ENCODE measurements at places on chromosomes 3 and 15.
A peak's percentile ranks its signal among the peaks of the same experiment; 100 is the strongest.

DNA sequence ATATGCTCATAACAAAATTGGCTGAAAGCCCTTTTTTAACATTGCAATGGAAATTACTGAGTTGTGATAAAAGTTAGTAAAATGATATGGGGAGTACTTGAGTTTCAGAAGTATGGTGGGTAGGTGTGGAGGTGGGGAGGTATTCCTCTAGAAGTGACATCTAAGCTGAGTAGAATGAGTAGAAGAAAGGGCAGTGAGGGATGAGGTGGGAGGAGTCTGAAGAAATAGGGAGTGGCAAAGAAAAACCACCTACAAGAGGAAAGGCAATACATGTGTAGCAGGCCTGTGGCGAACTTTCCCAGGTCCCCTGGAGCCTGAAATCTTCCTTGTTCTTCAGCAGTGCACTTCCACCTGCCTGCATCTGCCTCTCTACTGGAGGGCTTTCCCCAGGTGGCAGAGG is 52.8 kb upstream of the DIPK2A start:
- DNase-seq: no peak

GRCh38 chr3:66816090-66816761 is 181.9 kb upstream of the KBTBD8 start:
- no peak for DNase-seq

- DNase-seq: no peak
These were observed 85.1 kb downstream of the MTHFS start for GRCh38 chr15:79811406-79812405.

- peak; percentile 78 for DNase-seq
These were observed 1.4 kb downstream of the ACVR2B start for GRCh38 chr3:38454884-38455638.

- no peak for DNase-seq
These were observed 604.9 kb upstream of the CFAP20DC start for GRCh38 chr3:59654480-59655417.

GRCh38 chr3:131796111-131796510 is 238.7 kb downstream of the CPNE4 start:
- DNase-seq: no peak

DNA sequence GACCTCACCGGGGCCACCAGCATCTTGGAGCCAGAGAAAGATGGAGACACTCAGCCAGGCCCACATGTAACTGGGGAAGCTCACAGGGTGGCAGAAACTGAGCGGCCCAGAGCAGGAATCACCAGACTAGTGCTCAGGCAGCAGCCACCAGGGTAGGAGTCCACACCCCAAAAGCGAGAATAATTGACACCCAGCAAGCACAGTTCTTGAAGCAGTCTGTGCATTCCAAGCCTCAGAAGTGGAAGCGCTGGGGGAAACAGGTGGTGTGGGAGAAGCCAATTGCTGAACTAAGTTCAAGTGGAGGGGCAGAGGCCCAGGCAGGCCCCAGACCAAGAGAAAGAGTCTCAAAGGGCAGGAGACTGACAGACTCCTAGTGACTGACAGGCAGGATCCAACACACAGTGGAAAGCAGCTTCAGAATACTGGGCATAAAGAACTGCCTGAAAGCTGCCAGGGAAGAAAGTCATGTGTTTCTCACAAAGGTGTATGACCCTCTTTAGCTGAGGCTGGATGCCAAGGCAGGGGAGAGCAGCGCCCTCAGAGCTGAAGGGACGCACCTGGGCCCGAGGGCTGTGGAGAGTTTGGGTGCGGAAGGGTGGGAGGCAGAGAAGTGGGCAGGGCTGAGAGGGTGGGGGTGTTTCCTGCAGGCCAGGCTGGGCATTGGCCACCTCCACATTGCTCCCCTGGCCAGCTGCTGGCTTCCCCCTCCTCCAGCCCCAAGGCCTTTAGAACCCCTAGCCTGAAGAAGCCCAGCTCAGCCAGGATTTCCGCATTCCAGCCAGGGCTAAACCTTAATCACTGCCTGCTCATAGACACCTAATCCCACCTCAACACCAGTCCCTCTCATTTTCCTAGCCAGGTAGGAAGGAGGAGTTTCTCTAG is 7.7 kb downstream of the NT5DC2 start:
- DNase-seq: no peak

- no peak for DNase-seq
These were observed 21.0 kb upstream of the ATG7 start for GRCh38 chr3:11250902-11251806.

DNA sequence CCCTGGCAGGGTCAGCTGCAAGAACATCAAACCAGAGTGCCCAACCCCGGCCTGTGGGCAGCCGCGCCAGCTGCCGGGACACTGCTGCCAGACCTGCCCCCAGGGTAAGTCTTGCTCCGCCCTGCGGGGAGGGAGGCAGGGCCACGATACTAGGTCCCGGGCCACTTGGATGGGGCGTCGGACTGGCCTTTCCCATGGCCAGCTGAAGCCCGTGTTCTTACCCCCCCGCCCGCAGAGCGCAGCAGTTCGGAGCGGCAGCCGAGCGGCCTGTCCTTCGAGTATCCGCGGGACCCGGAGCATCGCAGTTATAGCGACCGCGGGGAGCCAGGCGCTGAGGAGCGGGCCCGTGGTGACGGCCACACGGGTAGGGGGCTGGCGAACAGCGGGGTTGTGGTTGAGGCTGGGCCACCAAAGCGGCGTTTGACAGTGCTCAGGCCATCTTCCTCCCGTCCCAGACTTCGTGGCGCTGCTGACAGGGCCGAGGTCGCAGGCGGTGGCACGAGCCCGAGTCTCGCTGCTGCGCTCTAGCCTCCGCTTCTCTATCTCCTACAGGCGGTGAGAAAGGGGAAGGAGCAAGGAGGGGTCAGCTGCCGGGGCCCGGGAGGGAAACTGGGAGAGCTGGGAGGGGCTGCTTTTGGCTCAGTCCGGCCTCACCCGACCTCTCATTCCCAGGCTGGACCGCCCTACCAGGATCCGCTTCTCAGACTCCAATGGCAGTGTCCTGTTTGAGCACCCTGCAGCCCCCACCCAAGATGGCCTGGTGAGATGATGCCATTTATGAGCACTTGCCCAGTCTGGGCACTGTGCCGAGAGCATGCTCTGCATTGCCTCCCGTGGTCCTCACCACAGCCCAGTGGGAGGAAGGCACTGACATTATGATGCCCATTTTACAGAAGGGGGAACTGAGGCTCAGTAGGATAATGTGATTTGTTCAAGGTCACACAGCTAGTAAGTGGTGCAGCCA is 1.7 kb downstream of the CHRD start:
- DNase-seq: no peak

DNA sequence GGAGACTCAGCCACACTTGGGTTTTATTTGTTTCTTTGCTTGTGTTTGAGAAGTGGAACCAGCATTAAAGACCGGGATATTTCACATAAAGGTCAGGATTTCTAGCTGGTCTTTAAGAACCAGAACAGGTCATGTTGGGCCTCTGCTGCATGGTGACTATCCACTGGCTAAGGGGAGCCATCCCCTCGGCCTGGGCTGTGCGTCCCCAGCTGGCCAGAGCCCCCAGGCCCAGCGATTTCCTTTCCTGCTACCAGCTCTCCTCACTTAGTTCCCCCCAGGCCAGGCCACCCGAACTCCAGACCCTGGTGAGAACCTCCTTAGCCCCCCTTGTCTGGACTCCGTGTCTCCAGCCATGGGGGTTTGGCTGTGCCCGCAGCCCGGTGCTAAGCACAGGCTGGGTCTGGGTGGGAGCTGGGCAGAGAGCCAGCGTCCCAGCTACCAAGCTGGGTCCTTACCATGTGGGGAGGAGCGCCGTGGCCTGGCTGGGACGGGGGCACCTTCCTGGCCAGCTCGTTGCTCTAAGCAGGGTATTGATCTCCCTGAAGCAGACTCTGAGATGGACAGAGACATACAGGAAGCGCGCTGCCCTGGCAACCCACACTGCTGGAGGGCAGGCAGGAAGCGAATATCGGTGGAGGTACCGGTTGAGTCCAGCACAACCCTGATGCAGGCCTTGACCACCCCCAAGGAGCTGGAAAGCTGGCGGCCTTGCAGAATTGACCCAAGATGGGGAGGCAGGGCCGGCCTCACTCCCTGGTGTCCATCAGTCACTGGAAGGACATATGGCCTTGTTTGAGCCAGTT is 49.4 kb downstream of the KLF15 start:
- no peak for DNase-seq

- DNase-seq: no peak
These were observed 37.6 kb downstream of the GMPS start for GRCh38 chr3:155908086-155908485.

GRCh38 chr3:50166620-50167019 is 11.5 kb downstream of the SEMA3F start:
- DNase-seq: no peak

- DNase-seq: peak; percentile 20
These were observed 111.0 kb downstream of the LRRK1 start for GRCh38 chr15:101029971-101030661.

- no peak for DNase-seq
These were observed 120.8 kb downstream of the GMPS start for GRCh38 chr3:155991212-155991611.

GRCh38 chr15:98812716-98813446 is 164.5 kb downstream of the IGF1R start:
- DNase-seq: no peak

DNA sequence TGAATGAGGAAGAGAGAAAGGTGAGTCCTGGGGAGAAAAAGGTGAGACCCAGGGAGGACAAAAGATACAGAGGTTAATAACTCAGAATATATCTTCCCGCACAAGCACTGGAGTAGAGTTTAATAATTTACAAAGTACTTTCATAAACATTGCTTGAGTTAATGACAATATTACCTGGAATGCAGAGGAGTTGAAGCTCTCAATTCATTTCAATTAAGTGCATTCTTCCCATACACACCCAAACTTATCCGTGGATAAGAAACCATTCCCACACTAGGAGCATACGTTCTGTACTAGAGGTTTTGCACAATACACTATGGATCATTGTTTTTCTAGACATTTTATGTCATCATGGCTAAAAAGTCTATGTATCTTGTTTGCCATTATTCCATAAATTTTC is 23.3 kb upstream of the KNG1 start:
- no peak for DNase-seq

- no peak for DNase-seq
These were observed 48.1 kb downstream of the STAC start for GRCh38 chr3:36428445-36428844.

GRCh38 chr3:192122832-192123594 is 604.3 kb downstream of the FGF12 start:
- no peak for DNase-seq

DNA sequence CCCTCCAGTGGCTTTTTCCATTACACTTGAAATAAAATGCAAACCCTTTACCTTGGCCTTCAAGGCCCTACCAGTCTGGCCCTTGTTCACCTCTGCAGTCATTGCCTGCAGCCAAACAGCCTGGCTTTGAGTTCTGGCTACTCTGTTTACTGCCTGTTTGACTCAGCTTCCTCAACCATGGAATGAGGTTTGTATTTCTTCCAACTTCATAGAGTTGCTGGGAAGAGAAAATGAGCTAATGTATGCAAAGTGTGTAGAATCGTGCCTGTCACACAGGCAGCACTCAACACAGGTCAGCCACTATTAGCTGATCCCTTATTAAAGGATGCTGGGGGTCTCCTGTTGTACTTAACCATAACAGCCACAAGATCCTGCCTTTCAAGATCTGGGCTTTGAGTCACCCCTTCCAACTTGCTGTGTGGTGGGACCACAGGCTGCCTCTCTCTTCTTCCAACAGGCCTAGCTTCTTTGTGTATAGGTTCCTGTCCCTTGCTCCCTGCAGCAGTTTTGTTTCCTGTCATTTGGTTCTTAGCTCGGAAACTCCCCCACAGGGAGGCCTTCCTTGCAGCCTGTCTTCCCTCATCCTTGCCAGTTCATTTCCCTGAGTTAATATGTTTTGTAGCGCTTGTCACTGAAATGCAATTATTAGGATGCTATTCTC is 6.4 kb downstream of the MED12L start:
- DNase-seq: no peak

DNA sequence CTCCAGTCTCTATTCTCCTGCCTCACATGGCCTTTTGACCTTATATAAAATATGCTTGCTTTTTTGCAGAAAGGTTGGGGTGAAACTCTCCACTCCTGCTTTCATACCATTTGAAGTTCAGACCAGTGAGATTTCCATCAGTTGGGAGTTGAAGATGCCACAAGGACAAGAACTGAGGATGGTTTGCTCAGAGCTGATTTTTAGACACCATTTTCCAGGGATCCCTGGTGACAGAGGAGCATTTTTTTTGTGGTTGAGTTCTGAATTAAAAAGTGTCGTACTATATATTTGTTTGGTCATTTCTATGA is 8.8 kb upstream of the TM4SF1 start:
- no peak for DNase-seq

DNA sequence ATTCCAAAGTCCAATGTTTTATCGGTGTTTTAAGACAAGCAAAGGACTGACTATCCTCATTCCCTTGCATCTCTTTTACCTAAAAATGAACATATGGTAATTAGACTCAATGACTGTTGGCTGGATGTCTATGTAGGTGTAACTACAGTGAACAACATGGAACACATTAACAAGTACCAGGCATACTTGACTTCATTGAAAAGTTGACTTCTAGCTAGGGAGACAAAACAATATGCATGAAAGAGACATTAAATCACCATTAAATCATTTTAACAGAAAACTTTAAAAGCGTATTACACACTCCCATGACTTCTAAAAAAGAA is 34.3 kb upstream of the ANPEP start:
- no peak for DNase-seq

- no peak for DNase-seq
These were observed 19.3 kb upstream of the ZPLD1 start for GRCh38 chr3:102415553-102415952.

DNA sequence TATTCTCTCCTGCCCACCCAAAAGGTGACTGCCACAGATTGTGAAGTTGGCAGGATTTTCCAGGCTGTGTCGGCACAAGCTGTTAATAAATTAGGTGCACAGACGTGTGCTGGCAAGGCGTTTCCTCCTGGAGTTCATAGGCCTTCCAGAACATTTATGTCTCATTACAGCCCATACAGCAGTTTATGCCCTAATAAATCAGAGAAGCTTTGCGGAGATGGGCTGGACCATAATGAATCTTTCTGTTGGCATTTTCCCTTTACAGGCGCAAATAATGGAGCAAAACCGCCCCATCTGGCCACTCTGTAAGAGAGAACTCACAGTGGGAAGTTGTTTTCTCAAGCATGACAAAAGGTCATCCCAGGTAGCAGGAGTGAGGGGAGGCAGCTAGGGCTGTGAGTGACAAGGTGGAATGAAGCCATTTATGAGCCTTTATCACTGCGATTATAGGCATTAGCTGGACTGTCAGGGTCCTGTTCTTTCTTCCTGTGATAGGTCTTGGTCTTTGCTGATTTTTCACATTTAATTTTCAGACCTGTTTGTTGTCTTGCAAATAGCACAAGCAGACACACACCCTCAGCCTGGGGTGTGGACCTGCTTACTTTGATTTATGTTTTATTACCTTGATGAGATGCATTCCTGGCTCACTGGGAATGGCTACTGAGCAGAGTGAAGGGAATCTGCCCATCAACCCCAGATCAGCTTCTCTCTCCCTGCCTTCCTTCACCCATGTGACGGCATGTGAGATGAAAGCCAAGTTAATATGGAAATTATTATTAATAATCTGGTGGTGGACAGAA is 257.5 kb downstream of the LRTM1 start:
- DNase-seq: no peak

- no peak for DNase-seq
These were observed 210.3 kb upstream of the CGNL1 start for GRCh38 chr15:57165992-57166391.

GRCh38 chr3:111610612-111611054 is 15.5 kb upstream of the ZBED2 start:
- no peak for DNase-seq

Measured in dorsolateral prefrontal cortex (tissue), 122 donors.